ENCODE measurements at places on chromosomes 5 and 9.

DNA sequence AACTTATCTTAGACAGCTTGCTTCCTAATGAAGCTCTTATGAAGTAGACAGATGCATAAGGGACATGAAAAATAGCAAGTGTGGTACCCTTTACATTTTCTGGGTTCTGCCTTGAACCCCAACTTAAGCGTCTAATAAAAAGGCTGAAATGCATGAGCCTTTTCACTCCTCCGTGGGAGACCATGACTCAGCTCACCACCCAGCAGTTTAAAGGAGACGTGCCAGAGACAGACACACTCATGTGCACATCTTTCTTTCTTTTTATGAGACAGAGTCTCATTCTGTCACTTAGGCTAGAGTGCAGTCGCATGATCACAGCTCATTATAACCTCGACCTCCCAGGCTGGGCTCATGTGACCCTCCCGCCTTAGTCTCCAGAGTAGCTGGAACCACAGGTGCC, 22.3 kb downstream of the CTXN3 start:
- DNase-seq, result no peak

GRCh38 chr9:118644066-118644465, 725.2 kb downstream of the BRINP1 start:
- DNase-seq, result no peak

- DNase-seq, result no peak
Observed at GRCh38 chr5:135993880-135994636, 34.7 kb upstream of the TGFBI start.

DNA sequence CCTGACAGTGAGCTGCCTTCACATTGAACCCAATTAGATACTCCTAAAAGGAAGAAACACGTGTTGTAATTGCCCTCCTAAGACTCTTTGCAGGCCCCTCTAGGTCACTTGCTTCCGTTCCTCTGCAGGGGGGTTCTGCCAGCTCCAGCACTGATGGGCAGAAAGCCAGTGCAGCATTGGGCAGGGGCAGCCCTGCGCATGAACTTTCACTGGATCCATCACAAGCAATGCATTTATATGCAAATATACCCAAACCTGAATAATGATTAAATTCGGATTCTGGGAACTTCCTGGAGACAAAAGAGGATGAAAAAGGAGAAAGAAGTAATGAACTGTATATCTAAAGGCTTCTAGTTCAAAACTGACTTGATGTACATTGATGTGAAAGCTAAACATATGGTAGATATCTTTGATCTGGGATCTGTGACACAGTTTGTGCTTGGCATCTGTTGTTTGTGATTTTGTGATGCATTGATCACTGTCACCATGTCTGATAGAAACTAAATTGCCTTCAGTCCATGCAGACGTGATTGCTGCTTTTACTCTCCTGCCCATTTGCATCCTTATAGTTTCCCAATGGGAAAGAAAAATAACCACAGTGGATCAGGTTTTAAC, 313.4 kb downstream of the DEPDC1B start:
- no peak for DNase-seq

- no peak for DNase-seq
Observed at GRCh38 chr5:135158982-135159381, 125.0 kb upstream of the PITX1 start.

- no peak for DNase-seq
Observed at GRCh38 chr9:12697719-12698118, 4.5 kb downstream of the TYRP1 start.

GRCh38 chr5:115589043-115589442, 13.2 kb downstream of the TICAM2 start:
- no peak for DNase-seq

DNA sequence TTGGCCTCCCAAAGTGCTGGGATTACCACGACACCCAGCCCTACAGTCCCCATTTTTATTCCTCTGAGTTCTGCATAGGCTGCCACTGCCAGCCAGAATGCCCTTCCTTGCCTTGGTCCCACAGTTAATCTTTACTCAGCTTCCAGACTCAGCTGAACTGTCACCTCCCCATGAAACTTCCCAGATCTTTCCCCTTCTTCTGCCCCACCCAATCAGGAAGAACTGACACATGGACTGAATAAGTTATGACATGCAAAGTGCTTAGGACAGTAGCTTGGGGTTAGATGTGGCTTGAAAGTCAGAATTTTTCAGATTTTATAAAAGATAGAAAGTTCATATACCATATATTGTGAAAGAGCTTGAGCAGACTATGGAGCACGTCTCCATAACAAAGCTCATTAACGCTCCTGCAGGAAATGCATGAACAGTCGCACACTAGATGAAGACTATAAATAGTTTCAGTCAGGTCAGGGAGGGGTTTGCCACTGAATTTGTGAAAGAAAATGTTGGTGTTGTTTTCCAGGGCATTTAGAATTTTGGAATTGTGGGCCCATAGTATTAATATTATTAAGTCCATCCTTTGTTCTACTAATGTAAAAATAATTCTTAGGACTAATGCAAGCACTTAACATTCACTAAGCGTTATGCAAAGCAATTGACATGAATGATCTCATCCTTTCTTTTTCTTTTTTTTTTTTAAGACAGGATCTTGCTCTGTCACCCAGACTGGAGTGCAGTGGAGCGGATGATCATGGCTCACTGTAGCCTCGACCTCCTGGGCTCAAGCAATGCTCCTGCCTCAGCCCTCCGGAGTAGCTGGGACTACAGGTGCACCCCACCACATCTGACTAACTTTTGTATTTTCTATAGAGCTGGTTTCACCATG, 36.1 kb upstream of the DENND1A start:
- DNase-seq, result no peak

- DNase-seq, result no peak
Observed at GRCh38 chr9:115599898-115600297, 481.9 kb upstream of the TNC start.

- DNase-seq, result no peak
Observed at GRCh38 chr5:90285581-90285980, 124.0 kb downstream of the CETN3 start.

DNA sequence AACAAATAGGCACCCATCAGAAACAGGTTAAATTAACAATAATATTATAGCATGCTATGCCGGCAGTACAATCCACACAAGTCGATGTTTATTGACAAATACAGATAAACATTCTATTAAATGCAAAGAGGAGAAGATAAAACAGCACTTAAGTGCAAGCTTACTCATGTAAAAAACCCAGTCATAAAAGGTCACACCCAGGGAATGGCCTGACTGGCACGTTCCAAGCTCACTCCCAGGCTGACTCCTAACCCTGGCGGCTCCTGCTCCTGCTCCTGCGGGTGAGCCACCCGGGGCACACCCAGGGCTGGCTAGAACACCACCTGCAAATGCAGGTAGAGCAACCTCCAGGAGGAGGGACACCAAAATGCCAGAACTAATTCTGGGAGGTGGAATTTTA, 66.9 kb downstream of the SEMA4D start:
- no peak for DNase-seq

- no peak for DNase-seq
Observed at GRCh38 chr9:75889577-75889976, 896 bp upstream of the PCSK5 start.

GRCh38 chr5:147187099-147187540, 47.7 kb upstream of the STK32A start:
- no peak for DNase-seq

DNA sequence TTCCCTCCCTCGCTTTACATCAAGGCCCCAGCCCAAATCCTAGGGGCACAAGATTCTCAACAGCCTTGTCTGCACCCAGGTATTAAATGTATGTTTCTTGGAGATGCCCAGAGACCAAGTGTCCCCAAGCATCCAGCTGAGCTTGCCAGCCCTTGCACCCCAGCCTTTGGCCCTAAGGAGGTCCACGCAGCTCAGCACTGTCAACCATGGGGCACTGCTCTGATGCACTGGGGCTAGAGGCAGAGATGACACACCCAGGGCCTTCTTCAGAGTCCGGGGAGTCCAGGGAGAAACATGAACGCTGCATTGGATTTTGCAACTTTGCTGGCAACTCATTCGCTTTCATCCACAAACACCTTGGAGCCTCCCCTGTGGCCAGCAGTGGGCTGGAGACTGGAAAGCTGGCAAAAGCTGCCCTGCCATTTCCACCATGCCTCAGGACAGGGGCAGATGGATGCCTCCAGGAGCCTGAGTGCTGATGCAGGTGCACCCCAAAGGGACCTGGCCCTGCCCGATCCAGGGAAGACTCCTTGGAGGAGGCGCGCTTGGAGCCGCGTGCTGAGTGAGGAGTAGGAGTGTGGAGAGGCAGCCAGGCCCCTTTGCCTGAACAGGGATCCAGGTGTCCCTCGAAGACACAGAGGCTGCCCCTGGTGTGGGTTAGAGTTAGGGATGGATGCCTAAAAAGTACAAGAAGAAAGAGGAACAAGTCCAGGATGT, 19.3 kb downstream of the PAEP start:
- no peak for DNase-seq

DNA sequence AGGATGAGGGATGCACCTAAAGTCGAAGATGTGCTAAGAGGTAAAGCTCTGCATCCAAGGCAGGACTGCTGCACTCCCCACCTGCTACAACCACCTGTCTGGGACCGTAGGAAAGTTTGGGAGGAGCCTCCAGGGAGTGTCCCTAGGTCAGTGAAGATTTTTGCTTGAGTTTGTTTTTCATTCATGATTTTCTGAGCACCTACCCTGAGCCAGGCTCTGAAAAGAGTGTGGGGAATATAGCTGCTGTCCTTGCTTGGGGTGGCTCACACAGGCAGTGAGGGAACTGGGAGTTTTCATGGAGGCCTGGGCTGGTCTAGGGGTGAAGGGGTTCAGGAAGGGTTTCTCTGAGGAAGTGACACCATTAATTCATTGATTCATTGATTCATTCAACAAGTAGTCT, 48.9 kb downstream of the SAR1B start:
- DNase-seq, result no peak

GRCh38 chr9:95406121-95406520, 88.6 kb upstream of the FANCC start:
- DNase-seq, result no peak

GRCh38 chr9:17117372-17117771, 17.5 kb upstream of the CNTLN start:
- no peak for DNase-seq

GRCh38 chr5:119355685-119356611, at the start of gene TNFAIP8:
Gene TNFAIP8 (plus strand): TSS chr5:119356019. CDS start chr5:119356091, 72 bp downstream.
- DNase-seq, result no peak

GRCh38 chr9:35342221-35342958, 147.5 kb upstream of the RUSC2 start:
- no peak for DNase-seq

DNA sequence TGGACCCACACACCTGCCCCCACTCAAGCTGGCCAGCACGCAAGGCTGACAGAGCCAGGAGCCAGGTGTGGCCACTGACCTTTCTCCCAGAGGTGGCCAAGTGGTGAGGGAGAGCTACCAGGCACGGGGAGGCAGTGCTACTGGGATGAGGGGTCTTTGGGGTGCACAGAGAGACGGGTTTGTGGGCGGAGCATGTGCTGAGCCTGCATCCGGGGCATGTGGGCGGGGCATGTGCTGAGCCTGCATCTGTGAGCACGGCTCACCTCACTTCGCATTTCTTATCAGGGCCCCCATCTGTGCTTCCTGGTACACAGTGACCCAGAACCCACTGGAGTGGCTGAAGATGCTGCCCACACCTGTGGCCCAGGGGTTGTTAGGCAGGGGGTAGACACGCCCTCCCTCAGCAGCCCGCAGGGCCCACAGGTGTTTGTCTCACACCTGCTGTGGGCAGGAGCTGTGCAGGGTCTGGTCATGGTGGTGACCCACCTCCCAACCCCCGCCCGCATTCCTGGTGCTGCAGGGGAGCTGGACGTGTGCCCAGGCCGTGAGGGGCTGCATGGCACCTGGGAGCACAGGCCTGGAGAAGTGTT, 21.5 kb downstream of the CCDC187 start:
- DNase-seq, result no peak

GRCh38 chr5:169901896-169902295, 78.4 kb downstream of the INSYN2B start:
- no peak for DNase-seq

DNA sequence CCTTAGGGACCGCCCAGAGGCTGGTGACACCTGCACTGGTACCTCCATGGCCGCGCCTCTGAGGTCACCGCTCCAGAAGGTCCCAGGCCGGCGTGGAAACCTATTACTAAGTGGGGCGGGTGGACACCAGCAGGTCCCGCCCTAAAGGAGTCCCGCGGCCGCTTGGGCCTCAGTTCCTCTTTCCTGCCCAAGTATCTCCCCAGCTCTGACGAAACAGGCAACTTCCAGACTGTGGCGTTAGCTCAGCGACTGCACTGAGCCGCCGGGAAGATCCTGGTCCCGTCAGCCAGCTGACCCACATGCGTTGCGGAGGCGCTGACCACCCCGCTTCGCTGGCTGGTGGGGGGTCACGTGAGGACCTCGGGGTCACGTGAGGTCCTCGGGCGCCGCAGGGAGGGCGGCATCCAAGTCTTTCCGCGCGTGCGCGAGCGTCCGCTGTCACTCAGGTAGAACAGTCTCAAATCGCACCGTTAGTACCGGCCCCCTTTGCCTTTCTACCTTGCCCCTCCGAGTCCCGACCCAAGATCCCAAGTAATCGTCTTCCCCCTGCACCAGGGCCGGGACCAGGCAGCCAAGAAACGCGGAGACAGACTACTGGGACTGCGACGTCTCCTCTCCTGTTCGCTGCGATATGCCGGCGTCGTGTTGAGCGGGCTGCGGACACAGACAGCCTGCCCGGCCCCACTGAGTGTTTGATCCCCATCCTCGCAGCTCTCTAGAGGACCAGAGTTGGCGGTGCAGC, 53.7 kb upstream of the KDM4C start:
- peak; percentile 60 for DNase-seq

DNA sequence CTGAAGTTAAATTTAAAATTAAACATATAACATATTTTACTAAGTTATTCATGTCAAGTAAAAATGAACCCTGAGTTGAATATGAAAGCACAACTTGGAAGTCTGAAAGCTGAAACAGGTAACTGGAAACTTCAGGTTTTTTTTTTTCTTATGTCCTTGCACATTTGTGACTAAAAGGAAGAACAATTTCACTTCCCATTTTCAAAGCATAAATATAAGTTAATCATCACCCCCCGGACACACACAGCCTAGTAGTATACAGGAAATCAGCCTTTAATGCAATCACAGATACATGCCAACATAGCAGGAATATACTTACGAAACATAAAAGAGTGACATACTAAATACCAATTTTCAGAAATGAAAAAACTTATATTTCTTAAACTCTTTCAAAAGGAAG, 225.9 kb downstream of the RFX3 start:
- no peak for DNase-seq

- DNase-seq, result no peak
Observed at GRCh38 chr5:52996979-52997378, 7.8 kb downstream of the ITGA2 start.

DNA sequence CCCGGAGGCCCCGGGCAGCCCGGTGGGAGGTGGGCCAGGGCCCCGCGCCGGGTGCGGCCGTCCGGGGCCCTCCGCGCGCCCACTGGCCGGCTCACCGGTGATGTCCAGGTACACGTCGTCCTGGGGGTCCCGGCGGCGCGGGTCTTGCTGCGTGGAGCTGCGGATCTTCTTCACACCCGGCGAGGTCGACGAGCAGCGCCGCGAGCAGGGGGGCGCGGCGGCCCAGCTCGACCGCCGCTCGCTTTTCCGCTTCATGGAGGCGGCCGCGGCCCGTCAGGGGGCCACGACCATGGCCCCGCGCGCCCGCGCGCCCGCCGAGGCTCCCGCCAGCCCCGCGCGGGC, 548 bp downstream of the CDC14B start:
- no peak for DNase-seq

GRCh38 chr5:60447488-60447920, 252.5 kb downstream of the DEPDC1B start:
- no peak for DNase-seq
